ENCODE measurements at places on chromosomes 7 and 10.

DNA sequence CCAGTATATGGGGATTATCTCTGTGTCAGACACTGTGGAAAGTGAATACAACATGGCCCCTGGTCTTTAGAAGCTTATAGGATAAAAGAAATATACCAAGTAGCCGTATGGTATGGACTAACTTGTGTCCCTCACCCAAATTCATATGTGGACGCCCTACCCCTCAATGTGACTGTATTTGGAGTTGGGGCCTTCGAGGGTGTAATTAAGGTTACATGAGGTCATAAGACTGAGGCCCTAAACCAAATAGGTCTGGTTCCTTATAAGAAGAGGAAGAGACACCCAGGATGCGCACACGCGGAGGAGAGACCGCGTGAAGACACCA, 36.3 kb downstream of the ASB13 start:
- DNase-seq = no peak

- no peak for DNase-seq
These were observed 80.7 kb upstream of the KIAA1217 start for GRCh38 chr10:24128066-24128730.

DNA sequence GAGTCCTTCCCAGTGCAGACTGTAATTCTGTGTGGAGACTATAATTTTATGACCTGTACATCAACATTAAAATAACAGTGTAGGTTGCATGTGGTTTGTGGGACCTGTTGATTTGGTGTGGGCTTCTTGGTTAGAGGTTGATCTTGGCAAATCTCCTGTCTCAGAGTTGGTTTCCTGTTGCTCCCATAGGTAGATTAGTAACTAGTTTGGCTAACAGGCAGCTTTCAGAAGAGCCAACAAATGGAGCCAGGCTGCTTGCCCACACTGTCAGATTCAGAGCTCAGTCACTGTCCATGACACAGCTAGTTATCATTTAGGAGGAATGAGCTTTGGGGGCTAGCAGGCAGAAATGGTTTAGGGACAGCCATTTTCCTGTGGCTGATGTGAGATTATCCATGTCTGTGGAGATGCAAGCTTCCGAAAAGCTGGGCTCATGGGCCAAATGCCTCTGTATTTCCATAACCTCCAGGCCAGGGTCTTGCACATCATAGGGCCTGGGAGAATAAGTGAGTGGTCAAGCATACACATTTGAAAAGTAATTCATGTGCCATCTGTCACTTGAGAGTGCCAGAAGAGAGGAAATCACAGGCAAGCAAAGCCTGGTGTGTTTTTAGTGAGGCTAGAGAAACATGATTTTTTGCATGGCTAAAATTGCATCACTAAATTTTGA, 33.4 kb downstream of the CCM2 start:
- no peak for DNase-seq

GRCh38 chr7:129295015-129295423, 70.2 kb downstream of the AHCYL2 start:
- no peak for DNase-seq

GRCh38 chr10:71625445-71626175, 94.0 kb downstream of the C10orf105 start:
- DNase-seq = no peak

DNA sequence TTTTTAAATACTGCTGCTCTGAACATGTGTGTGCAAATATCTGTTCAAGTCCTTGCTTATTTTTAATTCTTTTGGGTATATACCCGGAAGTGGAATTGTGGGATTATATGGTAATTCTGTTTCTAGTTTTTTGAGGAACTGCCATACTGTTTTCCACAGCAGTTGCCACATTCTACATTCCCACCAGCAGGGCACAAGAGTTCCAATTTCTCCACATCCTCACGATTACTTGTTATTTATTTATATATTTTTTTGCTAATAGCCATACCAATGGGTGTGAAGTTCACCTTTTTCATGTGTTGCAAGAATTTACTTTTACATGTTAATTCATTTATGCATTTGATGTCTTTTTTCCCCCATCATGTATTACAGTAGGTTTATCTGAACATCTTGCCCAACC, 79.6 kb upstream of the CXCL12 start:
- no peak for DNase-seq

- no peak for DNase-seq
These were observed 30.0 kb upstream of the SYPL1 start for GRCh38 chr7:106142136-106142535.

- DNase-seq = no peak
These were observed 198.9 kb downstream of the REEP3 start for GRCh38 chr10:63720072-63720537.

- no peak for DNase-seq
These were observed 2.0 kb upstream of the AOC1 start for GRCh38 chr7:150850273-150850672.

- DNase-seq = no peak
These were observed 12.8 kb upstream of the C10orf53 start for GRCh38 chr10:49666685-49667084.

DNA sequence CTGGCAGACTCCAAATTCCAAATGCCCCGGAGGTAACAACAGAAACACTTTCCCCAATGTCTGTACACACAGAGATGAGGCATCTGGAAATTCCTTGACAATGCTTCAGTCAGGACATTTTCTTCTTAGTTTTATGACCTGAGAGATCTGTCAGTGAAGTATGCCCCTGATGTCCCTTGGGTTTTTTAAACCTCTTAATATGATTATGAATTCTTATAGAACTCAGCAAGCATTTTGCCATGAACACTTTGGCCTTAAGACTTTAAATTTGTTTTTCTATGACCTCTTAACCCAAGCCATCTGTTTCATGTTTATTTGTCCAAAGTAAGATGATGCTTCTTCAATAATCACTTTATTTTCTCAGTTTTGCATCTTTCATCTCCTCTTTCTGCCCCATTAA, 1206.2 kb downstream of the GATA3 start:
- DNase-seq = no peak

- DNase-seq = no peak
These were observed 214.7 kb downstream of the FRMD4A start for GRCh38 chr10:14116021-14116420.

- no peak for DNase-seq
These were observed 34.2 kb upstream of the FAM221A start for GRCh38 chr7:23645822-23646221.

DNA sequence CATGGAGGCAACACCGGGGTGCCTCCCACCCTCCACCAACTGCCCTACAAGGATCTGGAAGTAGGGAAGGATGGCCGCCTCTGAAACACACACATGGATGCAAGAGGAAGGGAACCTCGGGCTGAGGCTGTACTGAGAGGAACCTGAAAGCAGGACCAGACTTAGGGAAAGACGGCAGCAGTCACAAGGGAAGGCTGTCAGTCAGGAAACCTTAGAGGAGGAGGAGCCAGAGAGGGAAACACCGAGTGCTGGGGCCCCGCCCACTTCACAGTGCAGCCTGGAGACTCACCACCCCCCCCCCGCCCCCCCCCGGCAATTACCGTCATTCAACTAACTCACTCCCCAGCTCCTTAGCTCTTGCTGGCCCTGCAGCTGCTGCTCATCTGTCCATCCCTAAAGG, 2.5 kb downstream of the CYREN start:
- DNase-seq = no peak

- no peak for DNase-seq
These were observed 52.3 kb downstream of the NEURL1 start for GRCh38 chr10:103545771-103546281.

DNA sequence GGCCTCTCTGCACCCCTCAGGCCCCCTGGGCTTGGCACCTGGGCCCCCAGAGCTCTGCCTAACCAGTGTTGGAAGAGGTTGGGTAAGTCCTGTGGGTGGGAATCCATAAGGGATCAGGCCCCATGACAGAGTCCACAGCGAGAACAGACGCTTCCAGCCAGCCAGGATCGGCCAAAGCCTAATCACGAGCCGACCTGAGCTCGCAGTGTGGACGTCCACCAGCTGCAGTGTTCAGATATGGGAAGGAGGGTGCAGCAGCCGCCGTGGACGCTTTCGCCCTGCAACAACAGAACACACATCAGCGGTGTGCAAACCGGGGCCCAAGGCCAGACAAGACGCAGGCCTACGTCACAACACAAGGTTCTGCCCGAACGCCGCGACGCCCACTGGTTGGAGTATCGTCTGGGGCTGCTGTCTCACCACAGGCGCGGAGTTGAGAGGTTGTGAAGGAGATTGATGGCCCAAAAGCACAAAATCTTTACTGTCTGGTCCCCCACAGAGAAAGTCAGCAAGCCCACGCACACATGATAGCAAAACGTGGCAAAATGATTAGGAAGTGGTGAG, 102.1 kb downstream of the FOXL3 start:
- DNase-seq = no peak

GRCh38 chr7:132476541-132476940, 99.7 kb downstream of the PLXNA4 start:
- no peak for DNase-seq

GRCh38 chr10:18449611-18450026, 201.8 kb downstream of the NSUN6 start:
- DNase-seq = no peak

DNA sequence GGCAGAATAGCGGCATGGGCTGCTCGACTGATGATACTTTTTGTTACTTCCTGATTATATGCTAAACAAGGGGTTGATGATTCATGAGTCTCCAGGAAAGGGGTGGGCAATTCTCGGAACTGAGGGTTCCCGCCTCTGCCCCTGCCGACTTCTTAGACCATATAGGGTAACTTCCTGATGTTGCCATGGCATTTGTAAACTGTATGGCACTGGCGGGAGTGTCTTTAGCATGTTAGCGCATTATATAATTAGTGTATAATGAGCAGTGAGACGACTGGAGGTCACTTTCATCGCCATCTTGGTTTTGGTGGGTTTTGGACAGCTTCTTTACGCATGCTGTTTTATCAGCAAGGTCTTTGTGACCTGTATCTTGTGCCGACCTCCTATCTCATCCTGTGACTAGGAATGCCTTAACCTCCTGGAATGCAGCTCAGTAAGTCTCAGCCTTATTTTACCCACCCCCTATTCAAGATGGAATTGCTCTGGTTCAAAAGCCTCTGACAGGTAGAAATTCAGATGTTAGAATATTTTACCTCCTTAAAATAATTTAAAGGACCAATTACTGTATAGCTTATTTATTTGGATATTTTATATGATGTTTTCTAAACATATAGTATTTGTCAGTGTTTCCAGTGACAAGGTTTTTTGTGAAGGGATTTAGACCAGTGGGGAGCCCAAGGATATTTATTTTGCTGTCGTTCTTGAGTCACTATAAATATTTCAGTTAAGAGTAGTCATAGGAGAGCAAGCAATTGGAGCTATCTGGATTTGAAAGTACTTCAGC, 90.1 kb upstream of the PIK3CG start:
- no peak for DNase-seq

DNA sequence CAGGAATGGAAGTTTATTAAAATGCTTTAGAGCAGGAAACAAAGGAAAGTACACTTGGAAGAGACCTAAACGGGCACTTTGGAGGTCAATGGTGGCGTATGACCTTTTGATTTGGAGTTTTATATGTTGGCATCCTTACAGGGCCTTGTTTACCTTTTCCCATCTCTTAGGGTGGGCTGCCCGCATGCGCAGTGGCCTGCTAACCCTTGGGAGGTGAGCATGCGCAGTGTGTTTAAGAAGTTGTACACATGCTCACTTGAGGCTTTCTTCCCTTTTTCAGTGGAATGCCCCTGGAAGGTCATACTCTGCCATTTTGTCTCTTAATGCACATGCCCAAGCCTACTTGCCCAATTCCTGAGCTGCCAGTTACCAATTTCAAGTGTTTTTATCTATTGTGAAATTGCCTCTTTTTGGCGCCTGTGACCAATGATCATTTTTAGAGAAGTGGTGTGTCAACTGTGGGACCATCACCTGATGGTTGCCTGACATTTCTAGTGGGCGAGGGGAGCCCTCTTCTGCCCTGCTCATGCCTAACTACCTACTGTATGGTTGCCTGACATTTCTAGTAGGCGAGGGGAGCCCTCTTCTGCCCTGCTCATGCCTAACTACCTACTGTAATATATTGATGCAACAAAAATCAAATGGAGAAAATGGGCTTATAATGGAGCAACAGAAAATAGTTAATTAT, 138.0 kb downstream of the PPP1R9A start:
- no peak for DNase-seq

DNA sequence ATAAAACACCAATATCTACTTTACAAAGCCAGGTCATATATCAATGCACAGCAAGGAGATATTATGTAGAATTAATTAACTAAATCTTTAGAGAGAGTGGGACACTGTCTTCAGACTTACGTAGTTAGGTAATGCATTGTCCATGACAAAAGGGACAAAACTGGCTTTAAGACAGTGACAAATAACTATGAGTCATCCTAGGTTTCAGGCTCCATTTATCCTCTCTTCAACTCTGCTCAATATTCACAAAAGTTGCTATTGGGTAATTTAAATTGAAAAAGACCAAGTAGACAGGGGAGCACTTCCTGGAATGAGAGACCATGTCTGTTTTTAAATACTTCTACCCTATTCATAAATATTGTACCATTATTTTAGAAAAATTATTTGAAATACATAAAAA, 464.5 kb downstream of the ARL4A start:
- DNase-seq = no peak

DNA sequence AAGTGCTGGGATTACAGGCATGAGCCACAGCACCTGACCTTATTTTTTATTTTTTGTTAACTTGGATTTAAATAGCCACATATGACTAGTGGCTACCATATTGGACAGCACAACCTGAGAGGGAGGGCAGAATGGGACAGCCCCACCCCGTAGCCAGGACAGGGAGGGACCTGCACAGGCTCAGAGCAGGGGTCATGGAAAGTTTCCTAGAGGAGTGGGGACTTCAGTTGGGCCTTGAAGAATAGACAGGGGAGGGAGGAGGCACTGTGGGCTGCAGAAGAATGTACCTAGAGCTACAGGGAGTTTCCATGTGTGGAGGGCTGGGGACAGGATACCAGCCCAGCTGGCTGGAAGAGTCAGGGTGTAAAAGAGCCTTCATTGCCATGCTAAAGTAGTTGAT, 8.8 kb downstream of the TRIM8 start:
- DNase-seq = no peak

GRCh38 chr10:3132036-3133025, 40.3 kb downstream of the PITRM1 start:
- DNase-seq = no peak

DNA sequence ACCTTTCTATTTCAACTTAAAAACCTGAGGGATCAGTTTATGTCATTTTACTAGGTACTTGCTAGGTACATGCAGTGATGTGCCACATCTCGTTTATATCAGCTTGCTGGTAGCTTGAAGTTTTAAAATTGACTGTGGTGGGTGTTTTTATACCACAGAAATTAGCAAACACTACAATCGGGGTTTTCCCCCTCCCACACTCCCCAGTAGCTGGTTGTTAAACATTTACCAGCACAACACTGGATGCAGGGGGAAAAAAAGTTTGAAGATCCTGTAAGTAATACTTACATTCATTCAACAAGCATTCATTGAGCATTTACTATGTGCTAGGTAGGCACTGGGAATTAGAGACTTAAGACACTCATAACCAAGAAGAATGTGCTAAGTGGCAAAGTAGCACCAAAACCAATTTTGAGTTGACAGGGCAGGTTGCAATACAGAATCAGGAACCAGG, 32.6 kb downstream of the USP6NL start:
- no peak for DNase-seq

Data from right hindlimb (tissue), 1 donor.